ENCODE measurements at places on chromosomes 11 and 22.

- no peak for DNase-seq
Observed at GRCh38 chr11:75103380-75104026, 6.8 kb upstream of the OR2AT4 start.

DNA sequence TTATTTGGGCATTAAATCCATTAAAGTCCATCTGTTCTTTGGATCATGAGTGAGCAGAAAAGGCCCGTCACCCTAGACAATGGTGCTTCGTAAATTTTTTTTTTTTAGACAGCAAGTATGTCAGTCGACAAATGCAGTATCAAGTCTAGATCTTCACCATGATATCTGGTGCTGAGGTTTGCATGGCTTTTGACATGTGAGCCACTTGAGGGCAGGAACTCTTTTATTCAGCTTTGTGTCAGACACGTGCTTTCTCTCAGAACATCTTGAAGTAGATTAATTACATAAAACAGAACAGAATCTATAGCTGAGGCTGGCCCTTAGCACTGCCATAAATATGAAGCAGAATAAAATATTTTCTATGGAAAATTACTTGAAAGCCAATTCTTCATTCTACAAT is 62.9 kb upstream of the CARD18 start:
- DNase-seq, result no peak

- no peak for DNase-seq
Observed at GRCh38 chr11:112963368-112963955, 2.2 kb downstream of the NCAM1 start.

- no peak for DNase-seq
Observed at GRCh38 chr22:28630177-28630574, 49.5 kb downstream of the TTC28 start.

- DNase-seq, result peak; percentile 83
Observed at GRCh38 chr11:126307706-126308105, 3.8 kb downstream of the DCPS start.

DNA sequence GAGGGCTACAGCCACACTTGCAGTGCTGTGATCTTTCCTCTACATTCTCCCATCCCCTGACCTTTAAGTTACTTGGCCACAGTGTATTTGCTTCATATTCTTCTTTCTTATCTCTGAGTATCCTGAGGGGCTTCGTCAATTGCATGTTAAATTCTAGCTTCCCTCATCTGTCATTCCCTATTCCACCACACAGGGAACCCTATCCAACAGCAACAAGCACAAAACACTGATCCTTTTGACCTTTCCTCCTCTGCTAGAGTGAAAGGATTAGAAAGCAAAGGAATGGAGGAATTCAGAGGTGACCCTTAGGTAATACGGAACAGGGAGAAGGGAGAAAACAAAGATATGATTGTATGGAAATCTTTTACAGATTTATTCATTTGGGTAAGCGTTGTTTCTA is 1061.7 kb upstream of the TENM4 start:
- DNase-seq, result no peak

DNA sequence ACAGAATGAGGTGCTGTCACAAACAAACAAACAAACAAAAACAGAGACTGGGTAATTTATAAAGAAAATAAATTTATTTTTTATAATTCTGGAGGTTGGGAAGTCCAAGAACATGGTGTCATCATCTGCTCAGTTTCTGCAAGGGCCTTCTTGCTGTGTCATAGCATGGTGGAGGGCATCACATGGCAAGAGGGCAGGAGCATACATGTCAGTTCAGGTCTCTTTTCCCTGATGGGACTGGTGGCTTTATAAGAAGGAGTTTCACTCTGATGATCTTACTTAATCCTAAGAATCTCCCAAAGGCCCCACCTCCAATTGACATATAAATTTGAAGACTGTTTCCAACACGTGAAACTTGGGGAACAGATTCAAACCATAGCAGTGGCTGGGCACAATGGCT is 135.7 kb downstream of the NECTIN1 start:
- no peak for DNase-seq

DNA sequence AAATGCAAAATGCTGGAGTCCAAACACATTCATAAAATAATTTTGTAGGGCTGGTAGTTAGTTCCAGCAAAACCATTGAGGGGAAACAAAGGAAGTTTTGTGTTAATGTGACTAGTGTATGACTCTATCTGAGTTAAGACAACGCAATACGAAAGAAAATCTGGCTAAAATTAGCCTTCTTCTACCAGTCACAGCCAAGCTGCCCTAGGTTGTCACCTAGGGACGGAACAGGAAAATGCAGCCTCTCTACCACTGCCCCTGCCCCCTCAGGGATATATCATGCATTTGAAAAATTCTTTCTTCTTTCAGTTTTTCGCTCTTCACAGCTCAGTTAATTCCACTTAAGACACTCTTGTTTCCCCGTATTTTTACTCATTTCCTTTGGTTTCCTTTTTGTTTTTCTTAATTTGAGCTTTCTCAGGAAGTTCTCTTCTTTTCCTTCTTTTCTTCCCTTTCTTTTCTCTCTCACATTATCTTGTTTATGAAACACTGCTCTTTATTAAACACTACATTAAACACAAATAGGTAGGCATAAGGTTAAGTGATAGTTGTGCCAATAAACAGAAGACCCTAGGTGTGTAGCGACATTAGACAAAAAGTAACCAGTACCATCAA is 30.6 kb downstream of the KIRREL3 start:
- DNase-seq, result no peak

DNA sequence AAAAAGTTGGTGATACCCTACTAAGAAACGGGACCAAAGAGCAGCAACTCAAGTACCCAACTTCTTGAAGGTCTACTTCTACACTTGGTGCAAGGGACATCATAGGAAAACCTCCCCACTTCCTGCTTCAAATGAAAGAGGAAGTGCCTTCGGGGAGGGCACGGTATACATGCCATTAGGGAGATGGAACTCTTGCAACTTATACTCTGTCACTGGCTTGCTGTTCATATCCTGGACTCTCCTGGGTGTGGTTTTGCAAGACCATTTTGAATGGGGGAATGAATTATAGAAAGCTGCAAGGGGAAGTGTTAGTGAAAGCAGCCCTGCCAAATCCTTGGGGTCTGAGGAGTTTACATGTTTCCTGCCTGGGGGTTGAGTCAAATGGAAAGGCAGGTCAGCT is 41.9 kb downstream of the CSNK2A3 start:
- peak; percentile 41 for DNase-seq

GRCh38 chr11:122851366-122851966 is 13.2 kb downstream of the CRTAM start:
- no peak for DNase-seq

DNA sequence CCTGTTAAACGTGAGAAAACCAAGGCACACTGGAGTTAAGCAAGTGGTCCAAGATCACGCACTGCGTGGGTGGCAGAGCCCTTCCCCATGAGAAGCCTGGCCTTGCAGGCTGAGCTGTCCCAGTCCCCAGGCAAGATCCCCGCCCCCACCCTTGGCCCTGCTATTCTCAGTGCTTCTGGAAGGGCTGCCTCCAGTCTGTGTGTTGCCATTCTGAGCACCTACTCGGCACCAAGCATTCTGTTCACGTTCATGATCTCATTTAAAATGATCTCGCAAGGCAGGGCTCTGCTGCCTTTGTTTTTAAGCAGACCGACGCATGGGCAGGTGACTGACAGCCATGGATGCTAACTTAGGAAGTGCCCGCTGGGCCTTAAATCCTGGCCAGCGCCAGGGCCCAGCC is 62.8 kb downstream of the PHF21B start:
- DNase-seq, result no peak

- no peak for DNase-seq
Observed at GRCh38 chr11:102990145-102990544, 34.6 kb upstream of the MMP13 start.

- no peak for DNase-seq
Observed at GRCh38 chr22:38937036-38937435, 20.4 kb upstream of the APOBEC3A start.

DNA sequence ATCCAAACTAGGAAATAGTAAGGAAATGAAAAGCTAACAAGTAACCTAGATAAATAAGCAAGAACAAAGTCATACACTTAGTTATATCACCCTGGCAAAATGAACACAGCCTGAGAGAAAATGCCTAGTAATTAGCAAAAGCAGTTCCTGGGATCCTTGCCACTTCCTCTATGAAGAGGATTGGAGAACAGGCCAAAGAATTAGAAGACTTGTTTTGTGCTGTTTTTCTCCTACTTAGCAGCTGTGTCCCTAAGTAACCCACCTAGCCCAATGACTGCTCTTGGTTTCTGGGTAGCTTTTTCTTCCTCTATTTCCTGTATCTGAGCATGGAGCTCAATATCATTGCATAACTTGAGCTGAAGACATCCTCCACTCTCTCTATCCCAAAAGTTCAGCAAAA is 713.9 kb downstream of the ETS1 start:
- no peak for DNase-seq

- no peak for DNase-seq
Observed at GRCh38 chr11:65859812-65860277, 388 bp upstream of the MUS81 start.

- DNase-seq, result no peak
Observed at GRCh38 chr11:61627850-61628661, 47.2 kb upstream of the SYT7 start.

DNA sequence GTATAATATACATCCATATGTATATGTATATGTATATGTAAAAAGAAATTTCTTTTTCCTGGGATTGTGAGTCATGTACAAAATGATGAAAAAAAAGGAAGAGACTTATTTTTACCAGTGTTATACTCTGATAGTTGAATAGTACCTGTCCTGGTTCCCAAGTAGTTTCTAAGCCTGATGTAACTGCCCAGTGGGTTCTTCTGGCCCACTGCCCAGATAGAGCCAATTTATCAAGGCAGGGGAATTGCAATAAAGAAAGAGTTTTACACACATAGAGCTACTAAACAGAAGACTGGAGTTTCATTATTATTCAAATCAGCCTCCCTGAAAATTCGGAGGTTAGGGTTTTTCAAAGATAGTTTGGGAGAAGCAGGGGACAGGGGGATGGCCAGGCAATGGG is 29.1 kb upstream of the NARS2 start:
- DNase-seq, result no peak

- DNase-seq, result no peak
Observed at GRCh38 chr11:61690706-61691379, 10.7 kb downstream of the DAGLA start.

- no peak for DNase-seq
Observed at GRCh38 chr11:88704485-88704884, 361.3 kb downstream of the GRM5 start.

GRCh38 chr11:45527898-45528297 is 137.5 kb downstream of the CHST1 start:
- no peak for DNase-seq

GRCh38 chr22:20937794-20938671 is 20.8 kb downstream of the CRKL start:
- DNase-seq, result no peak

DNA sequence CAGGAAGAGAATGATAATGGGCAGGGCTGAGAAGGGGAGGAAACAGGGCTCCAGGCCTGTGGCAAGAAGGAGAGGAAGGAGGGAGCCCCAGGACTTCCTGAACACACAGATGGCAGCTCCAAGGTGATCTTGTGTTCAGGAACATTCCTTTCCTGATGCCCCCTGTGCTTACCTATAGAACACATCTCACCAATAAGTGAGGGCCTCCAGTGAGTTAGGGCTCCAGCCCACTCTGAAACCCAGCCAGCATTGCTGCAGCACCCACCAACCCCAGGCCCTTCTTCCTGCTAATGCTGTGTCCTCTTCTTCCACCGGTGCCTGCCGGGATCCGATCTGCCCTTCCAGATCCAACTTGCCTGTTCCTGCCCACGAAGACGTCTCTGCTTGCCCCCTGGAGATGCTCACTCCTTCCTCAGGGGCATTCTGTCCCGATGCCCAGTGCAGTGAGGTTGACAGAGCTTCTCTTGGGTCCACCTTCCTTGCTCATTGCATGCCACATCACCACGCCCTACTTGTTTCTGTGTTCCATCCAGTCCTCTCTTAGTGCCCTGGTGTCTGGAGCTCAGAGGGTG is 17.4 kb downstream of the ANKK1 start:
- no peak for DNase-seq

- no peak for DNase-seq
Observed at GRCh38 chr11:125449565-125449964, 46.5 kb downstream of the FEZ1 start.

- DNase-seq, result no peak
Observed at GRCh38 chr22:39383841-39384625, 15.5 kb upstream of the TAB1 start.

- DNase-seq, result no peak
Observed at GRCh38 chr11:13308704-13309103, 31.1 kb downstream of the BMAL1 start.

GRCh38 chr11:122724520-122724919 is 69.0 kb downstream of the UBASH3B start:
- no peak for DNase-seq

GRCh38 chr22:23898006-23898974 is 4.1 kb downstream of the MIF start:
- peak; percentile 44 for DNase-seq

GRCh38 chr11:83118814-83119213 is 38.1 kb upstream of the PCF11 start:
- DNase-seq, result no peak

DNA sequence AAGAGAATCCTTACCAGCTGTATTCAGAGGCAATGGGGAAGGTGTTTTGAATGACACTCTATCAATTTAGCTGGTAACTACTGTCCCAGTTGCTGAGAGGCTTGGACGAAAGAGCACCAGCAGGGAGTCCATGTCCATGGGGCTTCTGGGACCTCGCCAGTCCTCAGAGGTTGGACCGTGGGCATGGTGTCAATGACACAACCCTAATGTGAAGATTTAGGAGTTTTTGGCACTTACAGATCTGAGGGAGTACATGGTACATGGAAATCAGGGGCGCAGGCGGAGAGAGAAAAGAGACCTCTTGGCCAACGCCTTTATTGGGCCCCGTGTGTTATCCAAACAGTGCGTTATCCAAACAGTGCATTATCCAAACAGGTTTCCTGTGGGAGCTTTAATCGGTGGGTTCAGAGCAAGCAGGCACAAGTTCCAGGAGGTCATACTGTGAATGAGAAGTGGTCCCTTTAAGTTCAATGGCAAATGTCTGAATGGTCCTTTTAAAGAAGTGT is 169.1 kb upstream of the B3GAT1 start:
- DNase-seq, result no peak

DNA sequence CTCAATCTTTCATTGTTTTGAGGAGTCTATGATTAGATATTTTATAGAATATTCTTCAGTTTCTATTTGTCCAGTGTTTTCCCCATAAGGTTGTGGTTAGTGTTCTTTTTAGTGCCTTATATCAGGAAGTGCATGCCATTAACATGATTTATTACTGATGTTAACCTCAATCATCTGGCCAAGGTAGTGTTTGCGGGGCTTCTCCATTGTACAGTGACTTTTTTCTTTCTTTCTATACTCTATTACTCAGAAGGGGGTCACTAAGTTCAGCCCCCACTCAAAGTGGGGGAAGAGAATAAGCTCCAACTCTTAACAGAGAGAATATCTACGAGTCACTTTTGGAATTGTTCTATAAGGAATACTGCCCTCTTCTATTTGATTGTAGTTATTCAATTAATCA is 415.8 kb downstream of the DYNC2H1 start:
- DNase-seq, result no peak

GRCh38 chr11:75077316-75077715 is 19.4 kb downstream of the OR2AT4 start:
- DNase-seq, result no peak

GRCh38 chr11:85724748-85725465 is 38.9 kb upstream of the CCDC89 start:
- no peak for DNase-seq

Measured in GF-D8 (cell line).